ENCODE measurements at places on chromosomes 16 and 17.

- DNase-seq: no peak
These were observed 4.2 kb downstream of the ZNF843 start for GRCh38 chr16:31438414-31438813.

- DNase-seq: peak; percentile 92
These were observed 52.1 kb downstream of the CUEDC1 start for GRCh38 chr17:57902800-57903759.

GRCh38 chr16:85235991-85236817 is 123.9 kb upstream of the CIBAR2 start:
- DNase-seq: peak; percentile 64

DNA sequence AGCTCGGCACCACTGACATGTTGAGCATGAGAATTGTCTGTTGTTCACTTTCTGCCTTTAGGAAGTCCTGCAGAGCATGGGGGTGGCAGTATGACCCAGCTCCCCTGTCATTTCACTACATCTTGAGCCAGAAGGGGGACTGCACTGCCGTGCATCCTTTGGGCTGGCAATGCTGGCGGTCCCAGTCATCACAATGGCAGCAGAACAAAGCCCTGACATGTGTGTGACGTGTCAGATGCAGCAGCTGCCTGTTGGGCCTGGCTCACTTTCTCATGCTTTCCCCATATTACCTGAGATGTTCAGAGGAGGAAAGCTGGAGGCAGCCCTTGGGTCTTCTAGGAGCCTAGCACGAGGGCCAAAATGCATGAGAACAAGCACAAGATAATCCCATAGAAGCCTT is 6.3 kb upstream of the ABAT start:
- DNase-seq: no peak

DNA sequence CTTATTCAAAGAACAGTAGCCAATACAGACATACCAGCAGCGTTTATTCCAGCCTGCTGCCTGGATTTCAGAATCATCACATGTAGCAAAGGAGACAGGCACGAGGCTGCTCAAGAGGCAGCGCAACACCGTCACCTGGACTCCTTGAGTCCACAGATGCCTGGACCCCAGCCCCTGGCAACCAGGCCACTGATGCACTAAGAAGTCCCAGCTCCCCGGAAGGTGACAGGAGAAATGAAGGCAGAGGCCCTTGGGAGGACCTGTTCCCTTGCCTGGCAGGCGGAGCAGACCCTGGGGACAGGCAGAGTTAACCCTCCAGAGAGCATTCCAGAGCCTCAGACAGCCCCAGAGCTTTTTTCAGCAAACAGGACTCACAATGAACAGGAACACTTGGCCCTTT is 16.5 kb downstream of the SMIM5 start:
- DNase-seq: no peak

DNA sequence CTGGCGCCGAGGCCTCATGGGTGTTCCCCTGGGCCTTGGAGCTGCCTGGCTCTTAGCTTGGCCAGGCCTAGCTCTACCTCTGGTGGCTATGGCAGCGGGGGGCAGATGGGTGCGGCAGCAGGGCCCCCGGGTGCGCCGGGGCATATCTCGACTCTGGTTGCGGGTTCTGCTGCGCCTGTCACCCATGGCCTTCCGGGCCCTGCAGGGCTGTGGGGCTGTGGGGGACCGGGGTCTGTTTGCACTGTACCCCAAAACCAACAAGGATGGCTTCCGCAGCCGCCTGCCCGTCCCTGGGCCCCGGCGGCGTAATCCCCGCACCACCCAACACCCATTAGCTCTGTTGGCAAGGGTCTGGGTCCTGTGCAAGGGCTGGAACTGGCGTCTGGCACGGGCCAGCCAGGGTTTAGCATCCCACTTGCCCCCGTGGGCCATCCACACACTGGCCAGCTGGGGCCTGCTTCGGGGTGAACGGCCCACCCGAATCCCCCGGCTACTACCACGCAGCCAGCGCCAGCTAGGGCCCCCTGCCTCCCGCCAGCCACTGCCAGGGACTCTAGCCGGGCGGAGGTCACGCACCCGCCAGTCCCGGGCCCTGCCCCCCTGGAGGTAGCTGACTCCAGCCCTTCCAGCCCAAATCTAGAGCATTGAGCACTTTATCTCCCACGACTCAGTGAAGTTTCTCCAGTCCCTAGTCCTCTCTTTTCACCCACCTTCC is 7.9 kb downstream of the HIRIP3 start:
- no peak for DNase-seq

GRCh38 chr17:31856750-31857149 is 2.3 kb downstream of the COPRS start:
- no peak for DNase-seq

DNA sequence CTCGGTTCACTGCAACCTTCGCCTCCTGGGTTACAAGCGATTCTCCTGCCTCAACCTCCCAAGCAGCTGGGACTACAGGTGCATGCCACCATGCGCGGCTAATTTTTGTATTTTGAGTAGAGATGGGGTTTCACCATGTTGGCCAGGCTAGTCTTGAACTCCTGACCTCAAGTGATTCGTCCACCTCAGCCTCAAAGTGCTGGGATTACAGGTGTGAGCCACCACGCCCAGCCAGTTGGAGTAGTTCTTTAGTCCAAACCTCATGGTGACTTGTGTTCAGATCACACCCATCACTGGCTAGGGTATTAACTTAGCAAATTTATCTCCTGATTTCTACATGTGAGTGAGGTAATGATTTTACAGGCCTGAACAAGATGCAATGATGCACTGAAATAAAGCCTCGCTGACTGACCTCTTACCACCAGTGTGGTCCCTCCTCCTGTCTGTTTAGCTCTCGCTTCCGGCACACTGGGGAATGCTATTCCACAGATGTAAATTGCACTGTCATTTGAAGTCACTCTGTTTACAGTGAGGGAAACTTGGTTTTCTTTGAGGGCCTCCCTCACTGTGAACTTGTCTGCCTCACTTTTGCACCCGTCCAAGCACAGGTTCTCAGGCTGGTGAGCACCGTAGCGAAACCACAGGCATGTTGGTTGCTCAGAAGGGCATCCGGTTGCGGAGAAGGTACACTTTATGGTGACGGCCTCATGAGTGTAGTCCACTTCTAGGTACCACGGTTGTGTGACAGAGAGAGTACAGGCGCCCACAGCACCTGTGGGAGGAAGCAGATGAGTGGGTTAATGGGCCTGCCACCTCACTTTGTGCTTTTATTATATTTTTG is 5.5 kb downstream of the IGSF6 start:
- no peak for DNase-seq

GRCh38 chr16:81627024-81627423 is 152.1 kb upstream of the PLCG2 start:
- no peak for DNase-seq

GRCh38 chr16:75317101-75317522 is 65.7 kb upstream of the BCAR1 start:
- no peak for DNase-seq

GRCh38 chr16:31488468-31489297 is 5.8 kb downstream of the SLC5A2 start:
- peak; percentile 41 for DNase-seq

- DNase-seq: peak; percentile 53
These were observed 62.4 kb upstream of the MED9 start for GRCh38 chr17:17414341-17414805.

- DNase-seq: peak; percentile 60
These were observed at the start of gene RGS11 for GRCh38 chr16:275786-276232. Gene RGS11 (minus strand): TSS chr16:275944. CDS start chr16:275911, 33 bp downstream.

DNA sequence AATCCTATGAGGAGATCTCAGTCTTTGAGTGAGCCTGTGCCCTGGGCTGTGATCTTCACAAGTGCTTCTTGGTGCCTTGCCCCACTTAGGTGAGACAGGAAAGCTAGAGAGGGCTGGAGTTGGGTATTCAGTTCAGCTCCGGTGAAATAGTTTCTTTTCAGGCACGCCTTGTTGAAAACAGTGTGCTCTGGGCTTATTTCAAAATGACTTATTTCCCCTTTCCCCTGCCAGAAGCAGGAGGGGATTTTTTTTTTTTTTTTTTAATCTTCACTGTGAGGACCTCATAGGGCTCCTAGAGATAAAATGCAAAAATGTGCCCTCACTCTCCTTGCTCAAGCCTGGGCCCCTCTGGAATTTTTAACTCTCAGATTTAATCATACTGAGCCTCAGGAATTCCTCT is 27.2 kb downstream of the MOSMO start:
- no peak for DNase-seq

GRCh38 chr17:8018436-8018835 is 16.0 kb downstream of the GUCY2D start:
- no peak for DNase-seq

GRCh38 chr17:5823219-5823618 is 238.9 kb upstream of the NLRP1 start:
- DNase-seq: no peak

DNA sequence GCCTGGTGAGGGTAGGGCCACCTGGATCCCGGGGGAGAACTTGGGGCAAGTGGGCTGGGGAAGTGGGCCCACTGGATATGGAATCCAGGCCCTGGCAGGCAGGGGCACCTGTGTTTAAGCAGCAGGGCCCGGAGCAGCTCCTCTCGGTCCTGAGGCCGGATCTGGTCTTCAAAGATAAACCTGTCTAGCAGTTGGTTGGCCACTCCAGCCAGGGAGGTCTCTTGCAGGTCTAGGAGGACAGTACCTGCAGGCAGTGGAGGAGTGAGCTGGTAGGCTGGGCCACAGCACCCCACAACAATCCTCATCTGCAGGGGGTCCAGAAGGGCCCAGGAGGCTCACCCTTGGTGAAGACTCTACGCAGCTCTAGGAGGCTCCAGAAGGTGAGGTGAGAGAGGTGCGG is 7.6 kb downstream of the SLC4A1 start:
- DNase-seq: no peak

DNA sequence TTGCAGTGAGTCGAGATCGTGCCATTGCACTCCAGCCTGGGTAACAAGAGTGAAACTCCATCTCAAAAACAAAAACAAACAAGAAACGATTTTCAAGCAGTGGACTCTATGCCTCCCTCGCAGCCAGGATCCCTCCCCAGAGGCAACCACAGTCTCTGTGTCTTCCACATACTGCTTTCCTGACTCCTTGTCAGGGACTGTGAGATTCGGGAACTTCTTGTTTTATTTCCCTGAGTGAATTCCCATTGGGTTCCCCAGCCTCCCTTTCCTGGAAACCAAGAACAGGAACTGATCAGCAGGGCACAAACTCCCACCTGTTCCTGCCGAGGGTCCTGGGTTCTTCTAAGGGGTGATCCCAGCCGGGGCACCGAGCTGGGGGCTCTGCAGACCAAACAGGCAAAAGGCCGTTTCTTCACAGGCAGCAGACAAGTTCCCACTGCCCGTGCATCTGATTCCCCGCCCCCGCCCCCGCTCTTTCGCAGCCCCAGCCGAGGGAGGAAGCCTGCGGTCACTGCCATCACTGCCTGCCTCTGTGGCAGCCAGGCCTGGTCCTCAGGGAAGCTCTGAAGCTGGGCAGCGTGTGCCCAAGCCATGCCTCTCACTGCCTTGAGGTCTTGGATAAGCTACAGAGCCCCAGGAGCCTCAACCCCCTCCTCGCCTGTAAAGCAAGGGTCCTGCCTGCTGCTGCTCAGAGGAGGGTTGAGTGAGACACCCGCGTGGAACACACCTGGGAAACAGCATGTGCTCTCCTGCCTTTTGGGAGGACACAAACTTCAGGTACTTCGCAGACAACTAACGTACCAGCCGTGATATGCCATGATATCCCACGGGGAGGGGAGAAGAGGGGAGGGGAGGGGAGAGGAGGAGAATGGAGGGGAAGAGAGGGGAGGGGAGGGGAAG is 5.5 kb upstream of the PIEZO1 start:
- DNase-seq: peak; percentile 69

GRCh38 chr16:88743693-88744576 is 37.6 kb downstream of the CTU2 start:
- peak; percentile 90 for DNase-seq

DNA sequence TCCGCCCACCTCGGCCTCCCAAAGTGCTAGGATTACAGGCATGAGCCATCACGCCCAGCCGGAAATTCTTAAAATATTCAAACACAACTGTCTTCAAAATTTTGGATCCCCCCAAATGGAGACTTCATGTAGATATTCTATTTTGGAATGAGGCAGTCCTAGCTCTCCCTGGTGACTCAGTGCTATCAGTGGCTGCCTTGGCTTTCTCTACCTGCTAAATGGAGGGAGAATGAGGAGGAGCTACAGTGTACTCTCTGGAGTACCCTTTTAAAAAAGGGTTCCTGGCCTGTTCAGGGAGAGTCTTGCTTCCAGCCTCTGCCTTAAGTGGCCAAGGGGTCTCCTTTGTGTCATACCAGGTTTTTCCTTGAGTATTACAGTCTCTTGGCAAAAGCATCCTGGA is 10.8 kb downstream of the ALKBH5 start:
- no peak for DNase-seq

GRCh38 chr17:39963829-39964228 is 1.0 kb downstream of the GSDMA start:
- DNase-seq: peak; percentile 1

GRCh38 chr17:47287639-47288038 is 34.0 kb downstream of the ITGB3 start:
- no peak for DNase-seq

- DNase-seq: no peak
These were observed 3.1 kb downstream of the EFNB3 start for GRCh38 chr17:7707858-7708750.

GRCh38 chr17:4709794-4710692 is at the start of gene ARRB2:
Gene ARRB2 (plus strand): TSS chr17:4710632. CDS start chr17:4710722, 90 bp downstream.
- peak; percentile 99 for DNase-seq

GRCh38 chr17:40224718-40225550 is 5.8 kb downstream of the WIPF2 start:
- DNase-seq: no peak

DNA sequence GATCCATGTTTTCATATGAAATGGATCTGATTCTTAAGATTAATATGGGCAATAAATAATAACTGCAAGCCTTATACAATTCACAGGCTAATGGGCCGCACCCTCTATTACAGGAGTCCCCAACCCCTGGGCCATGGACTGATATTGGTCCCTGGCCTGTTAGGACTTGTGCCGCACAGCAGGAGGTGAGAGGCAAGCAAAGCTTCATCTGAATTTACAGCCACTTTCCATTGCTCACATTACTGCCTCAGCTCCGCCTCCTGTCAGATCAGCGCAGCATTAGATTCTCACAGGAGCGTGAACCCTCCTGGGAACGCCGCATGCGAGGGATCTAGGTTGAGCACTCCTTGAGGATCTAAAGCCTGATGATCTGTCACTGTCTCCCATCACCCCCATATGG is 26.8 kb downstream of the METTL16 start:
- DNase-seq: no peak

DNA sequence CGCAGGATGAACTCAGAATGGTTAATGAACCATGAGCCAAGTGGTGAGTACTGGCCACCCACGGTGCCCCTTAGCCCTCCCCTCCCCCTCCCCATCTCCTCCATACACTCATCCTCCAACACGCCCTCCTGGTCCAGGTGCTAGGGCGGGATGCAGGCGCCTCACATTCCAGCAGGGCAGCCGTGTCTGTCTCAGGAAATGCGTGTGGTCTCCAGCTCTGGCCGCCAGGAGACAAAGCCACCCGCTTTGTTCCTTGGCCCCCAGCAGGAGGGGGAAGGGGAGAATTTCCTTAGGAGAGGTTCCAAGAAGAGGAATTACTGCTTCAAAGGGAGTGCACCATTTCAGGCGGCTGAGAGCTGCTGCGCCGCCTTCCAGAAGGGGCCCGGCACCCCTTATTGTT is 29.7 kb upstream of the RMI2 start:
- DNase-seq: no peak

- no peak for DNase-seq
These were observed 373.4 kb upstream of the KIF2B start for GRCh38 chr17:53449324-53449723.

- DNase-seq: no peak
These were observed 6.7 kb upstream of the KRT31 start for GRCh38 chr17:41404024-41404671.

Measured in left ventricle myocardium superior (tissue), 1 donor.